Osteoblast (primary cell): ENCODE measurements at places on chromosomes 11 and 22. TPM values are rescaled to one million over a fixed set of nuclear protein-coding genes. Genes with fewer than 3 reads are reported as not detected.
A peak's percentile ranks its signal among the peaks of the same experiment; 100 is the strongest.

The TRIM6 gene
- total RNA-seq = 3.6 and 3.8 TPM in 2 replicates

The OR8J1 gene
- not detected in 2 replicates for total RNA-seq

The DNAJB7 gene
- total RNA-seq = not detected in 2 replicates

DNA sequence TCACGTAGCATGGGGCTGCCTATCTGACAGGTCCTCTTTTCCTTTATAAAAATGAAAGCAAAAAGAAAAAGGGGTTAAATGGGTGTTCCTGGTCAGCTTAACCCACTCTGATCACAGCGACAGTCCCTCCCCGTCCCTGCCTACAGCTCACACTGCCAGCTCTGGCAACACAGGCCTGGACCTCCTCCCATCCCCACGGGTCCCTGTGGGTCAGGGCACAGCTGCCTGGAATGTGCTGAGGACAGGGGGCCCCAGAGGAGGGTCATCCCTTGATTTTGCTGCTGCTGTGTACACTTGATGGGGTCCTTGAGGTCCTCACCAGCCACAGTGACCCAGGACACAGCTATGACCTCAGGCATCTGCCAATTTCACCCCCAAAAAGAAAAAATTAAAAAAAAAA, 29.6 kb upstream of the CYP2D6 start:
- peak; percentile 54 for DNase-seq

- no peak for DNase-seq
Measured at GRCh38 chr11:16372355-16372754, 16.0 kb upstream of the SOX6 start.

DNA sequence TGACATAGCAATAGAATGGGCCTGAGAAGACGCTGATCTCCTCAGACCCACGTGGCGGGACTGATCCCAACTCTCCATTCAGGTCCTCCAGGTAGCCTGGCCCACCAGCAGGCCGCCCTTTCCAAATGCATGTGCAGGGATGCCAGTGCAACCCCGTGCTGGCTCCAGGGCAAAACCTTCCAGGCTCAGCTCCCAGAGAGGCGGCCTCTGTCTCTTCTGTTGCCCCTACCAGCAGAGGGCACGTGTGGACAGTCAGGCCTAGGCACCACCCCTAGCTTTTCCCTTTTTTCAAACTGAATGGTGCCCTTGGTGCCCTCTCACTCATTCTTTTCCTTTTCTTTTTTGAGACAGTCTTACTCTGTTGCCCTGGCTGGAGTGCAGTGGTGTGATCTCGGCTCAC, 121.7 kb downstream of the OSBP2 start:
- DNase-seq = no peak

DNA sequence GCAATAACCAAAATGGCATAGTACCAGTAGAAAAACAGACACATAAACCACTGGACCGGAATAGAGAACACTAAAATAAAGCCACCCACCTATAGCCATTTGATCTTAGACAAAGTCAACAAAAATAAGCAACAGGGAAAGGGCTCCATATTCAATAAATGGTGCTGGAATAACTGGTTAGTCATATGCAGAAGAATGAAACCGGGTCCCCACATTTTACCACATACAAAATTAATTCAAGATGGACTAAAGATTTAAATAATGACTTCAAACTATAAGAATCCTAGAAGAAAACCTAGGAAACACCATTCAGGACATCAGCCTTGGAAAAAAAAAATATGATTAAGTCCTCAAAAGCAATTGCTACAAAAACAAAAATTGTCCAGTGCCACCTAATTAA, 30.1 kb upstream of the NOX4 start:
- DNase-seq = no peak

DNA sequence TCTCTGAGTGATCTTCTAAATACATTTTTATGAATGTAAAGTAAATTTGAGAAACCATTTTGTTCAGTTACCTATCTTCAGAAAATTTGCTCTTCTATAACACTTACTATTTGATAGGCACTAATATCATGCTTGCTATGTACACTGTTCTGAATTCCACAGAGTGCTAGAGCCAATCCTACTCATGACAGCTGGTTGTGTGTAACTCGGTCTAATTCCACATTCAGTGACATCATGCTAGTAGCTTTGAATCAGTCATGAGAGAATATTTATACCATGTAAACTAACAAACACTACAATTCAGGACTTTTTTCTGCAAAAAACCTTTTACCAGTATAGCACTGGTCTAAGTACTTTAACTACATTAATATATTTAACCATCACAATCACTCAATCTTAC, 902.9 kb downstream of the DLG2 start:
- DNase-seq = no peak
